Left lung (tissue), 14 donors: ENCODE measurements at places on chromosomes 4 and X. TPM values are rescaled to one million over a fixed set of nuclear protein-coding genes. Genes with fewer than 3 reads are reported as not detected.
A peak's percentile ranks its signal among the peaks of the same experiment; 100 is the strongest.

UNC5C gene
- 9.0 TPM for total RNA-seq

GRCh38 chr4:8796096-8796495 lies 75.5 kb downstream of the HMX1 start:
- no peaks in the 10 kb centered on the region for H3K27me3 ChIP-seq
- no peaks in the 10 kb centered on the region for H3K4me1 ChIP-seq
- H3K36me3 ChIP-seq, result no peaks in the 10 kb centered on the region

DNA sequence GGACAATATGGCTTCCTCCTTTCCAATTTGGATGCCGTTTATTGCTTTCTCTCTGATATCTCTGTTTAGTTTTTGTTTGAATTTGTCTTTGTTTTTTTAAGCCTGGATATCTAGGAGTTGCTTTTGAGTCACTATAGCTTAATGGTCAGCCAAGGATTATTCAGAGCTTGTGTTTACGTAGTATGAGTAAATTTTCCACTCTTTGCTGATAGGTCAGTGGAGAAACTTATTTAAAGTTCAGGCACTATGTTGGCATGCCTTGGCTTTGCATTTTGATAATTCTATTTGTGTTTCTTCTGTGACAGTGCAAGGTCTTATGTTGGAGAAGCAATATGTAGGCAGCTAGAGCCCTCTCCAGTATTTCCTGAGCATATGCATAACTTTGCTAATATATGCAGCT lies 315.2 kb downstream of the GRID2 start:
- no peak for DNase-seq
- H3K36me3 ChIP-seq, result no peaks in the 10 kb centered on the region
- no peak overlapping the region for H3K4me3 ChIP-seq
- no peaks in the 10 kb centered on the region for H3K27me3 ChIP-seq

DNA sequence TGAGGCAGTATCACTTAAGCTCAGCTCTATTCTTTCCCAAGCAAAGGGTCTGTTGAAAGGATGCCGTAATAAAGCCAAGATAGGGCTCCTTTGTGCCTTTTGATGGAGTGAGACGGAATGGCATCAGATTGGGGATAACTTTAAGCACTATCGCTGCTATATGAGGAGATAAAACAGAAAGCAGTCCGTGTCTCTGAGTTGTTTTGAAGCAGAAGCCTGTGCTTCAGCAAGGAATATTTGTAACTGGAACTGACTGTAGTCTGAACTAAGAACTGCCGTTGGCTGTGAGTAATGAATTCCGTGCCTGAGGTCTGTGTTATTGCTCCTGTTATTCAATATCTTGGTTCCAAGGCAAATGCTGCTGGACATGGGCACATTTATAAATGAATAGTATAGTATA lies 297.4 kb downstream of the ANKRD50 start:
- no peak overlapping the region for H3K4me3 ChIP-seq
- H3K27me3 ChIP-seq, result no peaks in the 10 kb centered on the region
- DNase-seq, result peak; percentile 21
- H3K36me3 ChIP-seq, result no peaks in the 10 kb centered on the region
- H3K27ac ChIP-seq, result no peak overlapping the region

DNA sequence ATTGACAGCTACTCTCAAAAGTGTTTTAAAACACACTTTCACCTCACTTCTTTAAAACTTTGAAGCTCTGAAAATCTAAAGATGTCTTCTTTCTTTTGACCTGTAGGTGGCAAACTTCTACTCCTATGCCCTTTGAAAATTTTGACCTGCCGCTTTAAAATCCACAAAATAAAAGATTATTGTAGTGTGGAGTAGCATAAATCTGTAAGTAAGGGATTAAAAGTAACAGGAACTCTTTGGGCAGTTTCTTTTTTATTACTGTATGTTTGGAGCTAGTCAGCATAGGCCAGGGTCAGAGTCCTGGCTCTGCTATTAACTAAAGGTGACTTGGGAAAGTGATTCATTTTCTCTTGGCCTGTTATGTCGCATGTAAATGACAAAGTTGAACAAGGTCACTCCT lies 25.5 kb downstream of the BBS12 start:
- no peak for DNase-seq
- no peak overlapping the region for H3K4me3 ChIP-seq
- H3K36me3 ChIP-seq, result no peaks in the 10 kb centered on the region
